Activated CD8-positive, alpha-beta memory T cell treated with anti-CD3 and anti-CD28 coated beads, Interleukin-2, amount 10 ng/mL, durations not matched to agents 7 days and 5 days (primary cell): ENCODE measurements at places on chromosomes 7 and 10. TPM values are rescaled to one million over a fixed set of nuclear protein-coding genes. Genes with fewer than 3 reads are reported as not detected.

DNA sequence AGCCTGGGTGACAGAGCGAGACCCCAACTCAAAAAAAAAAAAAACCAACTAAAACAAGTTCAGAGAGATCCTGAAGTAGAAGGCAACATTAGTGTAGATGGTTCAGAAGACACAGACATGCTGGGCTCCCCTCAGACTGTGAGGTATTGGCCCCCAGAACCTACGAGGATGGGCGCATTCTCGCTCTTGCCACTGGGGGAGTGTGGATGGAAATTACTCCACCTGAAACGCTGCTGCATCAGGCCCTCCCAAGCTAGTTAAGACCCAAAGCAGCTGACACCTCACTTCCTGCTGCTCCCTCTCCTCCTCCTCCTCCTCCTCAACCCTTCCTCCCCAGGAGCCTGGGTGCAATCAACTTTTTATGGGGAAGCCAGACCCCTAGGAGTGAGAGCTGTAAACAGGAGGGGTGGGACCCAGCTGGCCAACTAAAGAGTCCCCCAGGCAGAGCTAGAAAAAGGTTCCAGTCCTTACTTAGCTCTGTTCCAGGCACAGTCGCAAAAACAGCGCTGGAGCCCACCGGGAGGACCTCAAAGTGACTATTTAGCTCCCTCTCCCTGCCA, 7.4 kb downstream of the SH3PXD2A start:
- no peaks in the 10 kb centered on the region for H3K36me3 ChIP-seq
- peaks cover 19% of the 10 kb centered on the region for H3K4me1 ChIP-seq
- no peak overlapping the region for H3K4me3 ChIP-seq
- DNase-seq, result peak; percentile 52
- H3K27ac ChIP-seq, result no peak overlapping the region

- H3K36me3 ChIP-seq, result peaks cover under 1% of the 10 kb centered on the region
- H3K4me3 ChIP-seq, result no peak overlapping the region
- H3K4me1 ChIP-seq, result peaks cover 71% of the 10 kb centered on the region
- H3K27me3 ChIP-seq, result peaks cover 11% of the 10 kb centered on the region
- DNase-seq, result no peak
Measured at GRCh38 chr7:29274146-29275017, 79.8 kb downstream of the CHN2 start.

DNA sequence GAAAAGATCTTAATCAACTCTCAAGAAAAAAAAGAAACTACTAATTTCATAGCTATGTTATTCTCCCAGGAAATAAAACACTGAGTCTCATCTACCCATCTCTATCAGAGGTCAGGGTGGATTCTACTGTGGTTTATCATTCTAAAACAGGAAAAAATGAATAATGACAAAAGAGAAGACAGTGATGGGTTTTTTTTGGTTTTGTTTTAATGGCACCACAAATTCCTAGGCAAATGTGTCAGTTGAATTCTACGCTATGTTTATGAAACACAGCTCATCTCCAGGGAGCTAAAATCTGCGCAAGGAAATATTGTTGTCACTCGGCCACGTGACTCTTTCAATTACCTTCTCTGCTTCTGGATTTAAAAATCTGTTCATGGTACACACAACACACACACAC, 393.4 kb upstream of the SORCS1 start:
- no peak for DNase-seq
- no peak overlapping the region for H3K27ac ChIP-seq
- no peaks in the 10 kb centered on the region for H3K4me1 ChIP-seq
- H3K36me3 ChIP-seq, result no peaks in the 10 kb centered on the region
- H3K27me3 ChIP-seq, result no peaks in the 10 kb centered on the region

DNA sequence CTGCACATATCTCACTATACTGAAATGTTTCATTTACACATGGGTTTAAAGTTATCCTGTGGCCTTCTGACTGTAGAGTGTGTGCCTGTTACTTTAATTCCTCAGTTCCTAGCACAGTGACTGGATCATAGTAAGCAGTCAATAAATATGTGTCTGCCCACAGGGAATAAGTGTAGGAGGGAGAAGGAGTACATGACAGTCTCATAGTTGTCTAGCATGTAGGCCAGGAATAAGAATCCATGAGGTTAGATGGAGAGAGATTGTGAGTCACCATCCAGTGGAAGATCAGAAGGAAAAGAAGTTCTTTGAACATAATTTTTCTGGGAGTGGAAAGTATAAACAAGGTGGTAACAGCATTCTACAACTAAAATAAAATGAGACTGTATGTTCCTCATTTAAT, 36.6 kb upstream of the SEMA3A start:
- H3K27me3 ChIP-seq, result no peaks in the 10 kb centered on the region
- H3K4me1 ChIP-seq, result no peaks in the 10 kb centered on the region
- no peak overlapping the region for H3K4me3 ChIP-seq
- H3K27ac ChIP-seq, result no peak overlapping the region
- no peak for DNase-seq
- no peaks in the 10 kb centered on the region for H3K36me3 ChIP-seq

- no peaks in the 10 kb centered on the region for H3K27me3 ChIP-seq
- H3K36me3 ChIP-seq, result peaks cover 2% of the 10 kb centered on the region
- no peak overlapping the region for H3K27ac ChIP-seq
- no peaks in the 10 kb centered on the region for H3K4me1 ChIP-seq
- H3K4me3 ChIP-seq, result no peak overlapping the region
Measured at GRCh38 chr10:4337563-4337962, 488.4 kb upstream of the AKR1E2 start.

DNA sequence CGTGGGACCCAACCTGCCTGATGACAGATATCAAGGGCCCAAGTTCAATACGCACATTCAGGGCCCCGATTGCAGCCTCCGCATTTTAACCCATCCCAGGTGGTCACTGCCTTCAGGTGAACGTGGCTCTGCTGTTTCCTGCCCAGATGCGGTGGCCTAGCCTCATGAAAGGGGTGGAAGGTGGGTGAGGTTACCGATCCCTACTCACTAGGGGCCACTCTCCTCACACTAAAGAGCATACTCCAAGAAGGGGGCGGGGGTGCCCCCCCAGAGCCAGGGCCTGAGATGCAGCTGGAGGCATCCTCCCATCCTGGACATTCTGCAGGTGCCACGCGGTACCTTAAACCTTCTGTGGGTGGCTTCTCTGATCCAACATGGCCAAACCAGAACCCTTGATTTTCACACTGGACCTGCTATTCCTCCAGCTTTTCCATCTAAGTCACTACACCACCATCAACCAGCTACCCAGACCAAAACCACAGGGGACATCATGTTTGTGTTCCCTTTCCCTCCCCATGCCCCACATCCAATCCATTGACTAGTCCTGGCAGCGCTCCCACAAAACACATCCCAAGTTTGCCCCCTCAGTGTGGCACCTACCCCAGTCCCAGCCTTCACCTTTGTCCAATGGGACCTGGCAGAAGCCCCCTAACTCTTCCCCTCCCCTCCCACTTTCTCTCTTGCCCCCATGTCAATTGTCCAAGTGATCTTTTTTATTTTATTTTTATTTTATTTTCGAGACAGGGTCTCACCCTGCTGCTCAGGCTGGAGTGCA, 30.0 kb downstream of the PRLHR start:
- no peaks in the 10 kb centered on the region for H3K36me3 ChIP-seq
- peaks cover 2% of the 10 kb centered on the region for H3K4me1 ChIP-seq
- no peak for DNase-seq
- H3K4me3 ChIP-seq, result no peak overlapping the region
- peaks cover 17% of the 10 kb centered on the region for H3K27me3 ChIP-seq
- no peak overlapping the region for H3K27ac ChIP-seq

- H3K27me3 ChIP-seq, result no peaks in the 10 kb centered on the region
- no peaks in the 10 kb centered on the region for H3K36me3 ChIP-seq
- peaks cover 16% of the 10 kb centered on the region for H3K4me1 ChIP-seq
Measured at GRCh38 chr10:34998940-34999339, 91.2 kb downstream of the CUL2 start.

GRCh38 chr10:97228775-97229157, 43.0 kb upstream of the SLIT1 start:
- DNase-seq, result no peak
- H3K4me1 ChIP-seq, result peaks cover 36% of the 10 kb centered on the region
- peaks cover 65% of the 10 kb centered on the region for H3K36me3 ChIP-seq
- no peak overlapping the region for H3K27ac ChIP-seq
- no peak overlapping the region for H3K4me3 ChIP-seq

- peaks cover 15% of the 10 kb centered on the region for H3K27me3 ChIP-seq
- no peaks in the 10 kb centered on the region for H3K36me3 ChIP-seq
- no peak overlapping the region for H3K4me3 ChIP-seq
- H3K27ac ChIP-seq, result no peak overlapping the region
- no peaks in the 10 kb centered on the region for H3K4me1 ChIP-seq
- DNase-seq, result no peak
Measured at GRCh38 chr7:25456467-25457171, 228.3 kb upstream of the NPVF start.

GRCh38 chr10:3364768-3365480, 192.3 kb upstream of the PITRM1 start:
- no peaks in the 10 kb centered on the region for H3K36me3 ChIP-seq
- H3K4me3 ChIP-seq, result no peak overlapping the region
- no peaks in the 10 kb centered on the region for H3K4me1 ChIP-seq
- H3K27me3 ChIP-seq, result no peaks in the 10 kb centered on the region
- H3K27ac ChIP-seq, result no peak overlapping the region

DNA sequence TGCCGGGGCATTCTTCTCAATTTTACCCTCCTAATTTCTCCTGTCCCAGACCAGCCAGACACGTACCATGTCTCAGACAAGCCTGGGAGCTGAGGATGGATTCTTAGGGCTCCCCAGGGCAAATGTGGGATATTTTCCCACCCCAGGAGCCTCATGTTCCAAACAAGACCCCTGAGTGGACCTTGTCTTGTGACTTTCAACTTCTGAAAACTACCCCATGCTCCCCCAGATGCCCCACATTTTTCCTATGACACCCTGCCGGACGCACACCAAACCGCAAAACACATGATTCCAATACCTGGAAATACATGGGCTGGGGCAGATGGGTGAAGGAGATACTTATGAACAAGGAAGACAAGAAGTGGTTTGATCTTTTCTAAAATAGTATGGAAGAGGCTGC, 874 bp downstream of the GIMAP5 start:
- peaks cover 83% of the 10 kb centered on the region for H3K4me1 ChIP-seq
- H3K36me3 ChIP-seq, result peaks cover 54% of the 10 kb centered on the region
- H3K27ac ChIP-seq, result peak overlapping the region; percentile 98

The NRG3 gene
- total RNA-seq, result not detected

The SLC39A12 gene
- not detected for total RNA-seq

The THNSL1 gene
- 3.5 TPM for total RNA-seq

The CTAGE6 gene
- 0.73 TPM for total RNA-seq

The NUDT13 gene
- total RNA-seq, result 1.2 TPM

The LRRC18 gene
- total RNA-seq, result not detected

The ZNF25 gene
- total RNA-seq, result 6.3 TPM

The CHRM2 gene
- total RNA-seq, result not detected

The TLX1 gene
- total RNA-seq, result not detected
